ENCODE measurements at places on chromosomes 2 and 18. TPM values are rescaled to one million over a fixed set of nuclear protein-coding genes. Genes with fewer than 3 reads are reported as not detected.
A peak's percentile ranks its signal among the peaks of the same experiment; 100 is the strongest.

DNA sequence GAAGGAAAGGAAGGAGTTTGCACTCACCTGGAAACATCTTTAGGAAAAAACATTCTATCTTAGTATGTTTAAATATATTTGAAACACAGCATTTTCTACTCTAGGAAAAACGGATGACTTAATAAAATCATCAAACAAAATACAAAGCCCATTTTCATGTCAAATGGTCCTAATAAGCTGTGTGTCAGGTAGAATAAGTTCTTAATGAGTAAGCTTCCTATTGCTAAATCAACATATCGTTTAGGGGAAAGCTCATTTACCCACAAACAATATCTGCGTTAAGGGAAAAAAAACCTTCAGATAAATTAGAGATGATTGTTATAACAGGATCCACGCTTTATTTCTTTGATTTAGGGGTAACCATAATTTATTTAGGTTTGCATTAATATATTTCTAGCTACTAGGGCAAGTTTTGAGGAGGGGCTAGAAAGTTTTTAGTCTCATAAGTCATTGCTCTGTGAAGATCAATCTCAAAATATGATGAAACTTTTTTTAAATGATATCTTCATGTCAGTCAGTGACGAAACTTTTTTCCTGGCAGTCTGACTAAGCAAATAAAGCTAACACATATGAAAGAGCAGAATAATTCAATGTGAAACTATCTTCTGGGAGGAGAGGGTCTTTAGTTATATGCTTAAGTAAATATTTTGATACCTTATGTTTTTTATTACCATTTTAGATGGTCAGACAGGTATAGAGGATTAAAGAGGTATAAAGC, 147.1 kb downstream of the WDSUB1 start:
- DNase-seq = no peak

GRCh38 chr2:45432406-45432805, 178.7 kb downstream of the SRBD1 start:
- DNase-seq = no peak

DNA sequence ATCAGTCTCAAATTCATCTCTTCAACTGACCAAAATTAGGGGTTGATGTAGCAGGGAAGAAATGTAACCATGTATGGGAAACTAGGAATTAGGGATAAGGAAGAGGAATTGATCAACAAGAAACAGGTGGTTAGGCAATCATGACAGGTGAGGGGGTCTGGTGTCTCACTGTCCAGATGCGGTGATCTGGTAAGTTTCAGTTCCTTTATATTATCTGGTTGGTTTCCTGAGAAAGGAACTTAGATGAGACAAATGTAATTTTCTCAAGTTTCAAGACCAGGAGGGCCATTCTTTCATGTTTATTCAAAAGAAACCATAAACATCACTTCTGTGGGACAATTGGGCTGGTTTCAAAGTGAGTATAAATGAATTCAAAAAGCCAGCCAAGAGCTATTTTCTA, 306.2 kb upstream of the KCNJ3 start:
- no peak for DNase-seq

DNA sequence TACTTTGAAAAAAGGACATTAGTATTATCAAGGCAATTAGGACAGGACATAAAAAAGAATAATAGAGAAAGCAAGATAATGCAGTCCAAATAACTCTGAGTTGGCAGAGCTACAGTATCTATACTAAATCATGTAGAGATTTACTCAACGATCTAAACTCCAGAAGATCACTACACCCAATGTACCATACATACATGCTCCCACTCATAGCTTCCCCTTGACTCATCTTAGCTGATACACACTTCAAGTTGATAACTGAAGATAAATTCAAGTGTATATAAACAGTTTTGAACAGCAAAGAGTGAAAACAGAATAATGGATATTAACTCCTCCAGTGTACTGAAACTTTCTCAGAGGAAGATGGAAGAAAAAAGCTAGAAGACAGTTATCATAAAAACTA, 78.5 kb downstream of the SESTD1 start:
- DNase-seq = no peak

- DNase-seq = no peak
Measured at GRCh38 chr18:80154293-80154692, 45.2 kb downstream of the ADNP2 start.

DNA sequence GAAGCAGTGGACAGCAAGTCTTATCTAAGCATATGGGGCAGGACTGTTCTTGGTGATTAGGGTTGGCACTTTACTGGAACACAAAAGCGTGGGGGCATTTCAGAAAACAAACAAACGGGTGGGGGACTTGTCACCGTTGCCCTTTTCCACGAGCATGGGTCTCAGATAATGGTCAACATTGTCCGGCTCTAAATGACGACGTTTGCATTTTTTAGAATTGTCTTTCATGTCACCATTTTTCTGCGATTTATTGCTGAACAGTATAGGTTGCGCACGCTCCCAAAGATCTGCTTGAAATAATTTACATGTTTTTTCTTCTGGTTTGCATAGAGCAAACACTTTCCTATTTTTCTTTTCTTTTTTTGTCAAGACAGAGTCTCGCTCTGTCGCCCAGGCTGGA, 46.6 kb upstream of the TBC1D8 start:
- DNase-seq = no peak

- DNase-seq = no peak
Measured at GRCh38 chr2:70412294-70413070, 110.6 kb upstream of the FAM136A start.

- peak; percentile 22 for DNase-seq
Measured at GRCh38 chr2:80073134-80073561, 231.4 kb downstream of the LRRTM1 start.

DNA sequence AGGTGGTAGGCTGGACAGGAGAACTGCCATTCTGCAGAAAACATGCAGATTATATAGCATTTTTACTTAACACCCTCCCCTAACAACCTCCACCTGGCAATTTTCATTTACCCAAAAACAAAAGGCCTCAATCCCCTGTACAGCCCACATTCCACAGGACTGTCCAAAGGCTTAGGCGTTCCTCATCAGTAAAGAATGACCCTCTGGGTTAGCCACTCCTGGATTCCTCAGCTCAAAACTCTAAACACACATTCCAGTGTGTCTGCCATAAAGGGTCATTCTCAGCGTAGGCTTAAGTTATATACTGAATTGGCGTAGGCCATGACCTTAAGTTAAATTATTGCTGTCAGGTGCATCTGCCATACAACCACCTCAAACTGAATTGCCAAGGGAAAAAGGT, 261.8 kb upstream of the CHAC2 start:
- no peak for DNase-seq

GRCh38 chr18:34055227-34055626, 169.5 kb downstream of the NOL4 start:
- DNase-seq = no peak

DNA sequence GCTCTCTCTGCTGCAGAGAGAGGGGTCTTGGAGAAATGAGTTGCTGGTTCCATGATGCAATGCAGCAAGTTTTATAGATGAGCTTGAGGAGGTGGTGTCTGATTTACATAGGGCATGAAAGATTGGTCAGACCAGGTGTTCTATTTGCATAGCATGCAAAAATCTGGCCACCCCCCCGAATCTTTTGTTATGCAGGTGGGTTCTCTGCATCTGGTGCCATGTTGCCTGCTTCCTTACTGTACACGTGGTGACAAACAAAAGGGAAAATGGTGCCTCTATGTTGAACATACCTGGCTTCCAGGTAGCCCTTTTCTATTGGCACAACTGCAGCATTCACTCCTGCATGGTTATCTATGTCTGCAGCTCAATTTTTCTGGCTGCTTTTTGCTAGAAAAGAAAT, 169.4 kb downstream of the GALNT1 start:
- no peak for DNase-seq

GRCh38 chr2:173079141-173079540, 3.5 kb downstream of the MAP3K20 start:
- no peak for DNase-seq

GRCh38 chr18:25650201-25650941, 298.4 kb upstream of the ZNF521 start:
- no peak for DNase-seq

GRCh38 chr2:119808516-119809147, 48.9 kb downstream of the PTPN4 start:
- DNase-seq = no peak

DNA sequence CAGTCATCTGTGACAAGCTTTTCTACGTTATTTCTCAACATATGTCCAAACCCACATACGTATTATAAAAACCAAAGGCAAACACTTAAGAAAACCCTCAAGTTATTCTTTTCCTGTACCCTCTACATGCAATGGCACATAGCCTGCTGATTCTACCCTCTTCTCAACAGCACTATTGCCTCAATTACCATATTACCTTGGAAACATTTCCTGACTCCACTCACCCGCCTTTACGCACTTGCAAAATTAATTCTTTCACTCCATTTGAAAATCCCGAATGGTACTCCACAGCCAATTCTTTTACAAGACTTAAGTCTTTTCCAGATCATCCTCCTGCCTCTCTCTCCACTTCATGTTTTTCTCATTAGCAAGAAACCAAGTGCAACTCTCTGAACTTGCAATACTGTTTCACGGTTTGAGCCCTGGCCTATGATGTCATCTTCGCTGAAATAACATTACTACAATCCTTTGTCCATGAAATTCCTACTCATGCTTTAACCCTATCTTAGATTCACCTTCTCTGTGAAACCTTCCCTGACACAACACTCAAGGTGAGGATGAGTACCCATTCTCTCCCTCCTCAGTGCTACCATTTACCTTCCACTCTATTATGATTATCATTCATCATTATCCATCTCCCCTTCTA, 29.0 kb downstream of the SESTD1 start:
- no peak for DNase-seq

GRCh38 chr2:110720547-110720946, 11.8 kb upstream of the ACOXL start:
- DNase-seq = no peak

DNA sequence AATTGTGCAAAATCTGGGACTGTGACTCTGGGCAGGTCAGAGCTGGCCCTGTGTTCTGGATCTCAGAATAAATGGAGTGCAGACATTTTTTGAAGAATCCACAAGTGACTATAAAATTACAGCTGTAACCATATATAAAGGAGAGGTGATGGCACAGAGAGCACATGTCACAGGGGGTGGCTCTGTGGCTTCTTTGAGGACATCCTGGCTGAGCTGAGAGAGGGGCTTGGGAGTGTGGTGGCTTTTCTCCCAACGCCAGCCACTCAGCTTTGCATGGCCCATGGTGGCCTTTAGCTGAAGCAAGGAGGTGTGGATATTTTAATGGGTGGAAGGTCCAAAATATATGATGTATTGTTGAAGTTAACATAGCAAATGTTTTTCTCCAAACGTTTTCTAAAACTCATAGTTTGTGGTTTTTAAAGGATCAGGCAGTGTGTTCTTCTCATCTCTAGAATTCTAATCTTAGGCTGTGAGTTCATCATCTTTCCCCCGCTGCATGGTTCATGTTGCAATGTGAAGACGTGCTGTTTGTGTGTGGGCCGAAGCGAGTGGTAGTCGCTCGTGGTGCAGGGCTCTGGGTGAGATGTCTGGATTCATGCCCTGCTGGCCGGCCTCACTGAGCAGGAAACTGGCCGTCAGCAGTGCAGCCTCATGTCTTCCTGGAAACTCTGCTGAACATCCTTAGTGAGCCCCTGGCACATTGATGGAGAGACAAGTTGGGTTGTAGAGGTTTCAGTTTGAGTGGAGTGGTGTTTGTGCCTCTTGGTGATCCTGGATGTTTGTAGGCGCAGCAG, 109.9 kb downstream of the ZNF236 start:
- no peak for DNase-seq

DNA sequence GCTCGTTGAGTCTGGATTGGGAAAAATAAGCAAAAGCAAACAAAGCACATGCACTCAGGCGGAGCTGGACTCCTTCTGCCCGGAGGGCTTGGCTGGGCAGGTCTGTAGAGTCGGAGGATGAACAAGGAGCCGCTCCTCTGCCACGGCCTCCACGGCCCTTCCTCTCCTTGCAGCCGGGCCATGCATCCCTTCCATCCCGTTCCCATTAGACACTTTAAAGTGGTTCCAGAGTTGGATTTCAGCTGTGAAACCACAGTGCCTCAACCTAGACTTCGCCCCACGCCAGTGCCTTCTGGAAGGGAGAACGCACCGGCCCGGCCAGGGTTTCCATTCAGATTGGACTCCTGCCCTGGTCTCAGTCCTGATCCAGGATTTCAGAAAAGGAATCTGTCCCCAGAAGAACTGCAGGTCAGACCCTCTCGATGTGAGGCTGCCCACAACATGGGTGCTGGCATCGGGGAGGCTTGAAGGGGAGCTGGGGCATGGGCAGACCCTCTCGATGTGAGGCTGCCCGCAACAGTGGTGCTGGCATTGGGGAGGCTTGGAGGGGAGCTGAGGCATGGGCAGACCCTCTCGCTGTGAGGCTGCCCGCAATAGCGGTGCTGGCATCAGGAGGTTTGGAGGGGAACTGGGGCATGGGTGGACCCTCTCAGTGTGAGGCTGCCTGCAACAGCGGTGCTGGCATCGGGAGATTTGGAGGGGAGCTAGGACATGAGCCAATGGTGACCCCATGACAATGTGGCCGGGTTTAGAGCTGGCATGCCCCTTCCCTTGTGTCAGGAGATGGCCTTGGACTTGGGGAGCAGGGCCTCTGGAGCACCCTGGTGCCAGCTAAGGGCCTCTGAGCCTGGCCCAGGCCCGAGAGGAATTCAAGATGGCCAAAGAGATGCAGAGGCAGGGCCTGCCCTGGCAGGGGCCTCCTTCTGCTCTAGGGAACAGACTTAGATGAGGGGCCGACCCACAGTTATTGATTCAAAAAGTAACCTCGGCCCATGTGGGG, 304.5 kb downstream of the NDUFA10 start:
- no peak for DNase-seq

GRCh38 chr18:48517048-48517447, 21.8 kb upstream of the CTIF start:
- DNase-seq = no peak

- DNase-seq = no peak
Measured at GRCh38 chr2:167550448-167550847, 662.2 kb downstream of the XIRP2 start.

The SERPINB11 gene
- polyA plus RNA-seq = not detected

The ARMC9 gene
- 30.2 TPM for polyA plus RNA-seq

The MAP3K19 gene
- polyA plus RNA-seq = 0.32 TPM

The CROCC2 gene
- polyA plus RNA-seq = 0.05 TPM

The CD8B2 gene
- 0.15 TPM for polyA plus RNA-seq

The IL36G gene
- not detected for polyA plus RNA-seq

The TSPYL6 gene
- polyA plus RNA-seq = not detected

The CPLX4 gene
- 0.16 TPM for polyA plus RNA-seq

The ME2 gene
- polyA plus RNA-seq = 31.7 TPM

The C2orf80 gene
- 0.25 TPM for polyA plus RNA-seq

The TRABD2A gene
- 0.59 TPM for polyA plus RNA-seq
